ENCODE measurements at places on chromosomes 12 and 14.
A peak's percentile ranks its signal among the peaks of the same experiment; 100 is the strongest.

- no peak for DNase-seq
Measured at GRCh38 chr12:9763025-9763424, 2.3 kb upstream of the CD69 start.

DNA sequence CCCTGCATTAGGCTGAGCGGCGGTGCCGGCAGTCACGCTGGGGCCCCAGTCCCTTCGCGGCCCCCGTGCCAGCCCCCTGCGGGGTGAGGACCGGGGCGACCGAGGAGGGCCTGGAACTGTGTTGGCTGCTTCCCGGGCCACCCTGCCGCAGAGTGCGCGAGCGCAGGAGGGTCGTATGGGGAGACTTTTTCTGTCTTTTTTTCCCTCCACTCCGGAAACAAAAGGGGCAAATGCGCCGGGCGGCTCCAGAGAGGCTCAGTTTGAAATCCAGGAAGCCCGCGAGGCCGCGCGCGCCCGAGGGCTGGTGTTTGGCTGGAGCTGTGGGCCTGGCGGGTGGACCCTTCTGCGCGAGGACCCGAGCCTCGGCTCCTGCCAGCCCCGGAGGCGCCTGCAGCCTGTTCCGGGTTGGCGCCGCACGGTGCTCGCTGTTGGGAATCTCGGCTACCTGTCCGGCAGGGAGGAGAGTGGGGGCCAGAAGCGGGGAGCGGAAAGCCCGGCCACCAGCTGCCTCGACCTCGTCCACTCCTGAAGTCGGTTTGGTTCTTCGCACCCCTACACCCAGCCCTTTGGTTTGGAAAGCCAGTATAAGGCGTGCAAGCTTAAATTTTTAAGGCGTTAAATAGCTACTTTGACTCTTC lies 638 bp downstream of the PLEKHG3 start:
- no peak for DNase-seq

DNA sequence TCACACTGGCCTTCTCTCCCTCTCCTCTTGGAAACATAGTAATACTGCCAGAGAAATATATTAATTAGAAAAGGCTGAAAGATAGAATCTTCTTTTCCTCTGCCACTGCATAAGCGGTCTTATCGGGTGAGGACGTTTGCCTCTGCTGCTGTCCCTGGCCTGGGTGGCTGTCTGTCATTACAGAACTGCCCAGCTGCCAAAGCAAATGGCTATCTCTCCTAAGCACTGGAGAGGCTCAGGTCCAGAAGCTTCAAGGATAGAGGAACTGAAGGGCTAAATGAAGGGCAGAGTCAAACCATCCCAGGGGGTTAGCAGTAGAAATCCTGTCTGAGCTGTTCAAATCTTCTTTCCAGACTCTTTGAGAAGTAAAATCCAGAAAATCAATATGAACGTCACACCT lies 198.6 kb upstream of the CAND1 start:
- DNase-seq, result no peak

DNA sequence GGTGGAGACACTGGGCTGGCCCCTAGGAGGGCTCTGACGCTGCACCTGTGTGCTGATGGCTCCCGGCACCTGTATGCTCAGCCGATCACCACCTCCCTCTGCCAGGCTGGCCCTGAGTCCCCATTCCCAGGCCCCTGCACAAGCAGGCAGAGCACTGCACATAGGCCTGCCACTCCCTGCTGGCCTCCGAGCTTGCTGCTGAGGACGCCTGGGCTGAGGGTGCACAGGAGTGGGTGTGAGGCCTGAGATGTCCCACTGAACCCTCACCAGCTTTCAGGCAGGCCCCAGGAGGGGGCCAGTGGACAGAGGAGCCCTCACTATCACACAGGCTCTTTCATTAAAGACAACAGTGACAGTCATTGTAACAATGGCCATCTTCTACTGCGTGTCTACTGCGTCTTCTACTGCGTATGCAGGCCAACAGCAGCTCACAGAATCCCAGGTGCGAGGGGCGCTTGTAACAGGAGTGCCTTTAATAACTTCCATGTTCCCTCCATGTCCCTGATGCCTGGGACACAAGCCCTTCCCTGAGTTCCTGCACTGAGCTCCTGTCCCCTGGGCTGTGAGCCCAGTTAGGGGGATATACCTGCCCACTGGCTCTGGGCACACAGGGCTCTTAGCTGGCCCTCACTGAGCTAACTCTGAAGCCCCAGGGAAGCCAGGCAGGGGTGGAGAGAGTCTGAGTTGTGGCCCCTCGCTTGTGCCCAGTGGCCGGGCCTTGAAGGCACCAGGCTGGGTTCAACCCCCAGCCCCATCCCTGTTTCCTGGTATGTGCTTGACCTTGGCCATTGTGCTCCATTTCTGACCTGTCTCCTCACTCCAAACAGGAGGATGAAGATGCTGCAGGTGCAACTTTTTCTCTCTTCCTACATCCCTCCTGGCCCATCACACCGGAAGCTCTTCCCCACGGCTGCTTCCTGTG lies 71.3 kb downstream of the PRIMA1 start:
- DNase-seq, result no peak

GRCh38 chr12:116222358-116222757 lies 55.1 kb downstream of the MED13L start:
- DNase-seq, result no peak

GRCh38 chr14:41872931-41873685 lies 266.4 kb downstream of the LRFN5 start:
- DNase-seq, result no peak

GRCh38 chr14:96065661-96066459 lies 26.7 kb downstream of the C14orf132 start:
- no peak for DNase-seq

- no peak for DNase-seq
Measured at GRCh38 chr12:123306200-123306599, 34.5 kb upstream of the CDK2AP1 start.

GRCh38 chr12:43179486-43179885 lies 372.5 kb downstream of the ADAMTS20 start:
- no peak for DNase-seq

DNA sequence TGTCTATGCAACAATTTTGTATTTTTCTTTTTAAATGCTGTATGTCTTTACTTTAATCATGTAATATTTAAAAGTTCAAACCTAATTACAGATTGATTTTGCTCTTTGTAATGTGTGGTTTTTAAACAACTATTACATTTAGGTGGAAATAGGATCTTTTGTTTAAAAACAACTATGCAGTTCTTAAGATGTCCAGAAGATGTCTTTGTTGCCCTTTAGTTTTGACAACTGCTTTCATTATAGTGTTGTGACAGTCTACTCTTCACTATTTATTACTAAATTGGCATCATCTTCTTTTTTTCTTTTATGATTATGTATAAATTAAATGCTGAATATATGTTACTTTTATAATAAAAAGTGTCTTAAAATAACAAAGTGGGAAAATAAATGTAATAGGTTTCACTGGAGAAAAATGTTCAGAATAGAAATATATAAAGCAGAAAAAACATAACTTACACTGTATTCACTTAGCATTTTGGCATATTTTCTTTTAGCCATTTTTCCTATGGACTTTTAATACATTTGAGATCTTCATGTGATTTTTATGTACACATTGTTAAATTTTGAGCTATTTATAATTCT lies 27.1 kb upstream of the PCNX4 start:
- no peak for DNase-seq

DNA sequence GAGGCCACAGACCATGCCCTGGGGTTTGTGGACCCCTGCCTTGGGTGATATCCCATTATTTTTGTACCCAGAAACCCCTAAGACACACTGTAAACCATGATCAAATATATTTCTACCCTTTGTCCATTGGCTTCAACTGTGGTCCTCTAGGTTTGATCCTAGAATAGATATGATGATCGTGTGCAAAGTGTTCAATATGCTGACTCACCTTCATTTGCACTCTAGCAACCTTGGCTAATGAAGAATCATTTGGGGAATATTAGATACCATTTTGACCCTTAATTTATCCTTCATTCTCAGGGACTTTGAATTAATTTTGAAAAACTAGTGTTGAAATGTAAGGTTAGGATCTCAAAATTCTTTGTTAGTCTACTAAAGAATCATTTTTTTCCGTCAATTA lies 73.1 kb upstream of the RAP1B start:
- no peak for DNase-seq

DNA sequence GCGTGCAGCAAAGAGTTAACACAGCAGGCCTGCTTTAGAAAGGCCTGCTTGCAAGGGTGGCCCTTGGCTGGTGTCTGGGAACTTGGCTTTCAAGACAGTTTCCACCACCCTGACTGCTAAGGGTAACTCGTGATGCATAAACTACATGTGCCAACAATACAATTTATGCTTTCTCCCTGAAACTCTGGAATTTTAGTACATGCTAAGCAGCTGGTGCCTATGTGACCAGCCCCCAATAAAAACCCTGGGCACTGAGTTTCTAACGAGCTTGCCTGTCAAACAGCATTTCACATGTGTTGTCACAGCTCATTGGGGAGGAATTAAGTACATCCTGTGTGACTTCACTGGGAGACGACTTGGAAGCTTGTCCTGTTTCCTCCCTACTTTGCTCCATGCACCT lies 133.1 kb downstream of the SLC5A8 start:
- DNase-seq, result no peak

DNA sequence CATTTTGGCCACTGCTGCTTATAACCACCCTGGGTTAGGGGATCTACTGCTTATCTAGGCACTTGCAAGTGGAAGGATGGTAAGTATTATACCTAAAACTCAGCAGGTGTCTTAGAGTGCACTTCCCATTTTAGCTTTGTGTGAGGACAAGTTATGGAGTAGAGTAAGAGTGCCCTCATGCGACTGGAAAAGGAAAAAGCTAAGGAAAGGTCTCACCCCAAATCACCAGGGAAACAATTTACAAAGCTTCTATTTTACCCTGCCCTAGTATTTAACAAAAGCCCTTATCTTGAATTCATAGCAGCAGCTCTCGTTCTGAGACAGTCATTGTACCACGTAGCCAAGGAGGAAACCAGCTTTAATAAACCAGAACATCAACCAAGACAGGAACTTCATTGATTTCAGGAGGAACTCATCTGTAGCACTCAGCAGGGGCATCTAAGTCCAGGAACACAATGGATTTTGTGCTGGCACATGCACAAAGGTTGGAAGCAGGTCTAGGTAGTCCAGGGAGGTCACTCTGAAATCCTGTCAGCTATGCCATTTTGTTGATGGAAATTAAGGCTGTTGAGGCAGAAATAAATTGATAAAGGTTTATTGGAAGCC lies 2.9 kb downstream of the RDH12 start:
- peak; percentile 51 for DNase-seq

GRCh38 chr12:39296496-39296895 lies 146.4 kb downstream of the KIF21A start:
- DNase-seq, result no peak

GRCh38 chr12:130970908-130971233 lies 17.2 kb downstream of the ADGRD1 start:
- no peak for DNase-seq

- no peak for DNase-seq
Measured at GRCh38 chr12:132204063-132204792, 60.0 kb downstream of the NOC4L start.

- no peak for DNase-seq
Measured at GRCh38 chr14:96502621-96503305, 581 bp downstream of the PAPOLA start.

DNA sequence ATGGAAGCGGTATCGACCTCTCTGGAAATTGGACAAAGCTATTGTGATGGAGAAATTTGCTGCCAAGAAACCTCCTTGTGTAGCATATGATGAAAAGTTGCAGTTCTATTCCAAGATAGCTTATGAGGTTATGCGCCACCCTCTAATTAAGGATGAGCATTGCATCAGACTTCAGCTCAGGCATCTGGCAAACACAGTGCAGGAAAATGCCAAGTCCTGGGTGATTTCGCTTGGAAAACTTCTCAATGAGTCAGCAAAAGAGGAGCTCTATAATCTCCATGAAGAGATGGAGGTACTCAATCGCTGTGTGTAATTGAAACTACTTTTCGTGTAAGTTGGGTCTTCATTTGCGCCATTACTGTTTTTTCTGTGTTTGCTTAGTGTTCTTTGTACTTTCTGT lies 51.2 kb downstream of the DNAH10 start:
- no peak for DNase-seq

GRCh38 chr14:76710056-76711010 lies 50.9 kb upstream of the VASH1 start:
- DNase-seq, result no peak

DNA sequence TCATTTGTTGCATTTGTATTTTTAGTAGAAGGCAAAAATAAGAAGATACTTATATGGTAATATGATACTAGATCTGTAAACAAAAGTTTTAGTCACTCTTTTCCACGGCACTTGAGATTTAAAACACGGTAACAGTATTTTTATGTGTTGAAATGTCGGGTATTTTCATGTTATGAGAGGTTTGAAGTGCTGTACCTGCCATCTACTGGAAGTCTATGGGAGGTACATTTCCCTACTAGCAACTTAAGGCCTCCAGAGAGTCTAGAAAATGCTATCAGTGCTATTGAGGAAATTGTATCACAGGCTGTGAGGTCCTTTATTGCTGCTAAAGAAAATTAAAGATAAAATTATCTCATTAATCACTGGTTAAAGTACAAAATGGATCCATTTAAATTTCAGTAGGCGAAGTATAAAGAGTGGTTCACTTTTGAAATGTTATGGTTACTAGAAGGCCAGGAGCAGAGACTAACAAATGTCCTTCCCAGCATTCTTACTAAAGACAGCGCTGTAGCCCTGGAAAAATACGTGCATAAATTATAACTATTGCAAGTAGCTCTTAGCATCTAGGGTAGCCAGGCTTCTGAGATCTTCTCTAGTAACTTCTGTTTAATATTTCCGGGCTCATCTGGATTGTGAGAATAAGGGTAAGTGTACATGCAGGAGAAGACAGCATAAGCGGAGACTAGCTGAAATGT lies 77.6 kb upstream of the PRKD1 start:
- no peak for DNase-seq

GRCh38 chr12:103620395-103620794 lies 33.3 kb downstream of the STAB2 start:
- no peak for DNase-seq

DNA sequence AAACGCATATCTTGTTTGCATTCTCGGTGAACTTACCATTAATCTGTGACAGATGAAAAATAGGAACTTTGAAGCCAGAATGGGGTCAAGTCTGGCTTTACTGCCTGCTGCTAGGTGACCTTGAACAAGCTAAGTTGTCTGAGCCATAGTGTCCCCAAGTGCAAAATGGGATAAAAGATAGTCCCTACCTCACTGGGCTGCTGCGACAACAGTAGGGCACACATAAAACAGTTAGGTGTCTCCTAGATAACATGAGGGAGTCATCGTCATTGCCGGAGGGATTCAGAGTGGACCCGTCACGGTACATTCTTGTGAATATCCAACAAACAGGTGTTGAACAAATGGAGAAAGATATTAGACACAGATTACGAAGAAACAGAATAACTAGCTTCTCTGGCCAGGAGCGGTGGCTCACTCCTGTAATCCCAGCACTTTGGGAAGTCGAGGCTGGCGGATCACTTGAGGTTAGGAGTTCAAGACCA lies 71.2 kb downstream of the NINJ2 start:
- no peak for DNase-seq

GRCh38 chr12:53198486-53199110 lies 8.5 kb downstream of the ITGB7 start:
- DNase-seq, result no peak

GRCh38 chr12:88854260-88854659 lies 274.0 kb upstream of the KITLG start:
- DNase-seq, result no peak

GRCh38 chr12:24894879-24895278 lies 54.0 kb downstream of the BCAT1 start:
- no peak for DNase-seq

- DNase-seq, result no peak
Measured at GRCh38 chr14:38799671-38800070, 303.4 kb downstream of the SEC23A start.
